Myocyte (in vitro differentiated cells): ENCODE measurements at places on chromosomes 5 and 9. TPM values are rescaled to one million over a fixed set of nuclear protein-coding genes. Genes with fewer than 3 reads are reported as not detected.

GRCh38 chr9:111232997-111233790 lies 96.8 kb downstream of the OR2K2 start:
- peak; percentile 79 for DNase-seq

DNA sequence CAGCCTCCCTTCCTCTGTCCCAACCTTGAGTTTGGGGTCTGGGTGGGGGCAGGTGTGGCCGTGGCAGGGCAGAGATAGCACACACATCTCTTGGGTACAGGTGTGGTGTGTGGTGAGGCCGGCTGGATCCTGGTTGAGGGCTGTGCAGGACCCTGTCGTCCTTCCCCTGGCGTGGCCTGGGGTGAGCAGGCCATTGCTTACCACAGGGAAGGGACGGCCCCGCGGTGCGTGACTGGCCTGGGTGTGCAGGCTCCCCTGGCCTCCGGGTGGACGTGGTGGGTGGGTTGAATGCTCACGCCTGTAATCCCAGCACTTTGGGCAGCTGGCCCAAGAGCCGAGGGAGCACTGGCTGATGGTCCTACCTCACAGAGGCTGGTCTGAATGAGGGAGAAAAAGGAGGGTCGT lies 1.2 kb downstream of the ARRDC1 start:
- DNase-seq = no peak

DNA sequence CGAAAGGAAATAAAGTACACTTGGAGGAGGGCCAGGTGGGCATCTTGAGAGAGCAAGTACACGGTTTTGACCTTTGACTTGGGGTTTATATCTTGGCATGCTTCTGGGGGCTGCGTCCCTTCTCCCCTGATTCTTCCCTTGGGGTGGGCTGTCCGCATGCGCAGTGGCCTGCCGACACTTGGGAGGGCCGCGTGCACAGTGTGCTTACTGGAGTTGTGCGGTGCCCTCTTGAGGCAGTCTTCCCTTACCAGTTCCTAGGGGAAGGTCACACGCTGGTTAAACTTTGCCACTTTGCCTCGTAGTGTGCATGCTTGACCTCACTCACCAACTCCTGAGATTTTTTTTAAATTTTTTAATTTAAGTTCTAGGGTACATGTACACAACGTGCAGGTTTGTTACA lies 4.3 kb upstream of the CLPTM1L start:
- DNase-seq = no peak

The KCNMB1 gene
- not detected in 2 replicates for total RNA-seq

The TPPP gene
- total RNA-seq = 0.10 and 0.24 TPM in 2 replicates
